HT1080 (cell line): ENCODE measurements at places on chromosomes 5 and 9. TPM values are rescaled to one million over a fixed set of nuclear protein-coding genes. Genes with fewer than 3 reads are reported as not detected.

The INSYN2B gene
- 12.0 and 14.0 TPM in 2 replicates for total RNA-seq

The IL3 gene
- total RNA-seq = not detected in 2 replicates

The LOX gene
- total RNA-seq = 7.9 and 10.2 TPM in 2 replicates

The HNRNPH1 gene
- total RNA-seq = 404 and 420 TPM in 2 replicates

The COX7C gene
- 442 and 495 TPM in 2 replicates for total RNA-seq

The MYMK gene
- not detected in 2 replicates for total RNA-seq

The OSMR gene
- 21.9 and 31.2 TPM in 2 replicates for total RNA-seq

The UNC5A gene
- 0.05 TPM in 1 of 2 replicates, not detected in the other for total RNA-seq

The NMRK1 gene
- 6.7 and 8.0 TPM in 2 replicates for total RNA-seq

The EFNA5 gene
- total RNA-seq = 4.0 and 4.1 TPM in 2 replicates

The PLAC8L1 gene
- total RNA-seq = not detected in 2 replicates

The CCL21 gene
- not detected in 2 replicates for total RNA-seq

The FGFR4 gene
- 2.2 and 3.4 TPM in 2 replicates for total RNA-seq

The SPATA31D1 gene
- not detected in 2 replicates for total RNA-seq

The DRD1 gene
- total RNA-seq = not detected in 2 replicates

The FRMD3 gene
- 5.7 and 6.6 TPM in 2 replicates for total RNA-seq

The OR1J2 gene
- total RNA-seq = 0.17 TPM in 1 of 2 replicates, not detected in the other

The AGGF1 gene
- 24.4 and 25.2 TPM in 2 replicates for total RNA-seq

The CKS2 gene
- 370 and 380 TPM in 2 replicates for total RNA-seq

The CSF1R gene
- total RNA-seq = 2.3 and 3.9 TPM in 2 replicates

The SOHLH1 gene
- total RNA-seq = 0.23 TPM in 1 of 2 replicates, not detected in the other

The LMX1B gene
- 0.55 and 1.3 TPM in 2 replicates for total RNA-seq

The ADAMTS6 gene
- total RNA-seq = 30.1 and 31.8 TPM in 2 replicates

The EMB gene
- 14.2 and 18.5 TPM in 2 replicates for total RNA-seq

The CATSPER3 gene
- 0.13 and 0.30 TPM in 2 replicates for total RNA-seq

The GPR150 gene
- not detected in 2 replicates for total RNA-seq

The ATOSB gene
- 10.9 and 13.9 TPM in 2 replicates for total RNA-seq

The CENPK gene
- total RNA-seq = 35.3 and 41.3 TPM in 2 replicates

The CERCAM gene
- total RNA-seq = 60.9 and 65.5 TPM in 2 replicates

The PRRX2 gene
- not detected in 2 replicates for total RNA-seq

The CCNI2 gene
- total RNA-seq = not detected in 2 replicates

The FOXE1 gene
- total RNA-seq = not detected in 2 replicates

The KIF24 gene
- total RNA-seq = 5.8 and 8.3 TPM in 2 replicates

The MLANA gene
- 0.11 TPM in 1 of 2 replicates, not detected in the other for total RNA-seq

The SPRY4 gene
- 16.9 and 27.9 TPM in 2 replicates for total RNA-seq

The FAM221B gene
- not detected in 2 replicates for total RNA-seq
